ENCODE measurements at places on chromosomes 2 and 18.

GRCh38 chr2:71003966-71004755 is 9.5 kb upstream of the TEX261 start:
- no peak for DNase-seq

DNA sequence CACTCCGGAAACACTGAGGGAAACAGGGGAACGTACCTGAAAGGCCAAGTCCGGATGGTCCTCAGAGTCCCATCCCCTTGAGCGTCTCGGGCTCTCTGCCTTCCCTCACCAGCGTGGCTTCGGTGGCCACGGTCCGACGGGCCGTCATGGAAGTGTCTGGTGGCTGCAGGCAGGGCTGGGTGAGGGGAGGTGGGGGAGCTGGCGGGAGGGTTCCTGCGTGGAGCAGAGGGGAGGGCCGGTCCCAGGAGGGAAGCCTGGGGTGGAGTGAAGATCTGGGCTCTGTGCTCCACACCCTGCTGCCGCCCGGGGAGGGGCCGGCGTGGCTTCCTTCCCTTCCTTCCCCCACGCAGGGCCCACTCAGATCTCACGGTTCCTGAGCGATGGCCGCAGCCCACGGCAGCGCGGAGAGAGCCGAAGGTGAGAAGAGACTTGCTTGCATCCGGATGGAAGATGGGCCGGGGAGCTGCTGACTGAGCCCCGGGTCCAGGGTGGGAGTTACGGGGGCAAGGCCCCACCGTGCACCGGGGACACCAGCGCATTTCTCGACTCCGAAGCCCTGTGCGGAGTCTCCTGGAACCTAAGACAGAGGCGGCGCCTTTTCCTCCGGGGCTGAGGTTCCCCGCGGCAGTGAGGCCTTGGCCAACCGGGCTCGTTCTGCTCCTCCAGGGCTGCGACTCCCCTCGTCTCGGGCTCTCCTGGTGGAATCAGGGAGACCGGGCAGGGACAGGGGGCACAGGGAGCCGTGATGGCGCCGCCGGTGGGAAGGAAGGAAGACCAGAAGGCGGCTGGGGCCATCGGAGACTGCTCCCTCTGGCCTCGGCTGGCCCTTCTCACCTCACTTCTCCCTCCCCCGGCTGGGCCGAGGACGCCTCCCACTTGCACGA is 49.1 kb downstream of the KCNF1 start:
- no peak for DNase-seq

- peak; percentile 92 for DNase-seq
These were observed 72.8 kb upstream of the POU3F3 start for GRCh38 chr2:104781151-104781550.

DNA sequence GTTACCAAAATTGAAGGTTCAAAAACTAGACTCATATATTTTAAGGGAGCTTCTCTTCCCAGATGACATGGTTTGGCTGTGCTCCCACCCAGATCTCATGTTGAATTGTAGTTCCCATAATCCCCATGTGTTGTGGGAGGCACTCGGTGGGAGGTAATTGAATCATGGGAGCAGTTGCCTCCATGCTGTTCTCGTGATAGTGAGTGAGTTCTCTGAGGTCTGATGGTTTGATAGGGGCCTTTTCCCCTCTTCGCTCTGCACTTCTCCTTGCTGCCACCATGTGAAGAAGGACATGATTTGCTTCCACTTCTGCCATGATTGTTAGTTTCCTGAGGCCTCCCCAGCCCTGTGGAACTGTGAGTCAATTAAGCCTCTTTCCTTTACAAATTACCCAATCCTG is 140.1 kb downstream of the MAIP1 start:
- no peak for DNase-seq

DNA sequence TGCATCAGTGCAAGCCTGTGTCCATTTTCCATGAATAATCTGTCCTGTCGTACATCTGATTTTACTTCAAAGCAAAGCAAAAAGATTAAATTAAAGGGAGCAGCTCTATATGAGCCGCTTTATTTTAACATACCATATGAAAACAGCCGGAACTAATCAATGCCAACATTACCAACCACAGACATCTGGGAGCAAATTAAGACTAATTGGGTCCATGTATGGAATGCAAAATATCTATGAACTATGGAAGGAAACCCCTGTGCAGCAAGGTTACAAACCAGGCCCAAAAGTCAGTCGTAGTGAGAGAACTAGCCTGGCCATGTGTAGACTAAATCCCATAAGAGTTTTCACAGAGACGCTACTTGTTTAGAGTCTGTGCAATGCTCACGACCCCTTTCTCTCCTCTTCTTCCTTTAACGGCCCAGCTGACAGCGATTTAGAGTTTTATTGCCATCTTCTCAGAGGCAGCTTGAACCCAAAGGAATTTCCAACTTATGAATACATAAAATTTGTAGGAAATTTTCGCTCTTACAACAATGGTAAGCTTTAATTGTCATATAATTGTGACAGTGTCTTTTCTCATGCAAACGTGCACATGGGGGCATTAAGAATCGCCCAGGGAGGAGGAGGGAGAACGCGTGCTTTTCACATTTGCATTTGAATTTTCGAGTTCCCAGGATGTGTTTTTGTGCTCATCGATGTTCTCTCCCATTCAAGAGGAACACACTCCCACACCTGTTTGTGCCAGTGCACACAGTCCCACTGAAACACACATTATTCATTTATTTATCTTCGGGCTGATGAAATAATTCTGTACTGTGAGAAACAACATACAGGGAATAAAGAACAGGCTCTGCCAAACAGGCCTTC is 52.9 kb upstream of the RPL31 start:
- DNase-seq: no peak

DNA sequence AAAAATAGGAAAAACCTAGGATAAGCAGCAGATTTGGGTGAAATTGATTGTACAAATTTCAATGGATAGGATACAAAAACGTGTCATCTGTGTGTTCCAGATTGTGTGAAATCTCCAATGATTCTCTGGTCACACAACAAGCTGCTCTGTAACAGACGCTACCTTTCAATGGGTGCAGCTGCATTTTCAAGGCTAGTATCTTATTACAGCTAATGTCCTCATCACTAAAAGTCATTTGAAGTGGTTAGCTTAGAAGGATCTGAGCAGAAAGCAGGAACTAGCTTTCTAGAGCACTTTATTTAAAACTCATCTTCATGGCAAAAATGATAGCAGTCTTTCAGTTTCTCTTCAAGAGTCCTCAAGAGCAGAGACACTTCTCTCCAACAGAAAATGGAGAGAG is 364.6 kb downstream of the LRP1B start:
- no peak for DNase-seq
